Right cardiac atrium (tissue), 5 donors: ENCODE measurements at places on chromosomes 3 and 15. TPM values are rescaled to one million over a fixed set of nuclear protein-coding genes. Genes with fewer than 3 reads are reported as not detected.

The PLA2G4D gene
- not detected for total RNA-seq

The MKRN2OS gene
- not detected for total RNA-seq

The SLC28A2 gene
- not detected for total RNA-seq

The FAM162A gene
- total RNA-seq = 134 TPM

The P4HTM gene
- total RNA-seq = 39.1 TPM

The CHRNA3 gene
- total RNA-seq = 1.3 TPM

The PTX3 gene
- 0.21 TPM for total RNA-seq

The EXD1 gene
- not detected for total RNA-seq

The FRMD5 gene
- total RNA-seq = 49.2 TPM

The HDC gene
- total RNA-seq = not detected

- DNase-seq = no peak
Measured at GRCh38 chr15:59168536-59168935, 38.1 kb upstream of the LDHAL6B start.

- no peak for DNase-seq
Measured at GRCh38 chr3:35849963-35850362, 210.6 kb downstream of the ARPP21 start.

DNA sequence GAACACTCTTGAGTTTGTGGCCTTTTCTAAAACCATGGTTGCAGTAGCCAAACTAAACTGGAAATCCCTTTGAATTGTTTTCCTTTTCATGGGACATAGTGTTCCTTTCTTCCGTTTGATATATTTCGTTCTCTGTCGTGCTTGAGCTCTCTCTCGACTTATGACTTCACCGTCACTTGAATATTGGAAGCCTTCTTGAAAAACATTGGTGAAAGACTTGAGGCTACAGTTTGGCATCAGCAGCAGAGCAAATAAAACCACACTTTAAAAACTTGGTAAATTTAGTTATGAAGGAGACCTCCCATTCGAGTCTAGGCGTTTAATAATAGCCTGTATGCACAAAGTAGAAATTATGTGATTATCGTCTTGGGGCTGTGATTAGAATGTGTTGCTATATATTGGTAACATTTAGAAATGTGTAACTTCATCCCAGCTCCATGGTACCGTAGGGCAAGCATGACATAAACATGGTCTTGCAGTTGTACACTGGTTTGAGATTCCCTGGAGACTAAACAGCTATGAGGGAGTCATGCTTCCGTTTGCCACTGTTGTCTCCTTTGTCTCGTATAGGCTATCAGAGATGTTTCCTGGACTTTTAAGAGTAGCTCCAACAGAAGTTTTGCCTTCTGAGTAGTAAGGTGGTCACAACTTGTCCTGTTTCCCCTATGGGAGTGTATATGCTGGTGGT, 122.3 kb downstream of the PTPRG start:
- DNase-seq = no peak

DNA sequence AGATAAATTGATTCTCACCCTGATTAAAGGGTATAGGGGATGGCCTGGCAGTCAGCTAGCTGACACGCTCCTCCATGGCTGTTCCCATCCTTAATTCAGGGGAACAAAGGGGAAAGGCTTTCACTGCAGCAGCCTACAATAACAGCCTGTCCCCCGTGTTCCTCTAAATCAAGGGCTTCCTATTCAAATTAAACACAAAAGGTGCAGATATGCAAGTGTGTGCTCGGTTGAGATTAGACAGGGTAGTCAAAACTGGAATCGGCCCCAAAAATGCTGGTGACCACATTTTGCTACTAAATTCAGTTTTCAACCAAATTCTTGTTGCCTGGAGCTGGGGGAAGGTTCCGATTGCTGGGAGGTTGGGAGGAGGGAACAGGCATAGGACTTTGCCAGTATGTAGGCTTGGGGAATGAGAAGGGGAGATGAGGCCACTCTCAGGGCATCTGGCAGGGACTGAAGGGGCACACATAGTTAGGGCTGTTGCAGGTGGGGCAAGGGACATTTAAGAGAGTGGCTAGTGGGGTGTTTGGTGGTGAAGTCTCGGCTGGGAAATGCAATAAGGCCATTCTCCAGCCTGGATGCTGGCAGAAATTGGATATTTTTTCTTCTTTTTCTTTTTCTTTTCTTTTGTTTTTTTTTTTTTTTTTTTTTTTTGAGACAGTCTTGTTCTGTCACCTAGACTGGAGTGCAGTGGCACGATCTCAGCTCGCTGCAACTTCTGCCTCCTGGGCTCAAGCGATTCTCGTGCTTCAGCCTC, 32.9 kb upstream of the CTSH start:
- no peak for DNase-seq

GRCh38 chr3:192921793-192922192, 4.1 kb upstream of the MB21D2 start:
- no peak for DNase-seq

DNA sequence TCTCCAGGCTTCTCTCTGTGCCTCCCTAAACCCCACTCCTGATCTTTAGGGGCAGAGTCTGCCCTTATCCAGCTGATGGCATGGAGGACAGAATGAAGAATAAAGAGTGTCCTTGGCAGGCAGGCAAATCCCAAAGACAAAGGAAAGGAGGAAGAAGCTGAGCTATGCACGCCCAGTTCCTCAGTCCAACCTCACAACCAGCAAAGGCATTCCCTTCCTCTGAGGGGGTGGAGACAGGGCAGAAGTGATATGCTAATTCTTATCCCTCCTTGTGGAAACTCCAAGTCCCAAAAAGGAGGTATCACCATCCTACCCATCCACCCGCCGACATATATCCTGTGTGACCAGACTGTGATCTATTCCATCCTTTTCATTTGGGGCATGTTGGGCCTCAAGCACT, 10.5 kb upstream of the CCDC54 start:
- no peak for DNase-seq

DNA sequence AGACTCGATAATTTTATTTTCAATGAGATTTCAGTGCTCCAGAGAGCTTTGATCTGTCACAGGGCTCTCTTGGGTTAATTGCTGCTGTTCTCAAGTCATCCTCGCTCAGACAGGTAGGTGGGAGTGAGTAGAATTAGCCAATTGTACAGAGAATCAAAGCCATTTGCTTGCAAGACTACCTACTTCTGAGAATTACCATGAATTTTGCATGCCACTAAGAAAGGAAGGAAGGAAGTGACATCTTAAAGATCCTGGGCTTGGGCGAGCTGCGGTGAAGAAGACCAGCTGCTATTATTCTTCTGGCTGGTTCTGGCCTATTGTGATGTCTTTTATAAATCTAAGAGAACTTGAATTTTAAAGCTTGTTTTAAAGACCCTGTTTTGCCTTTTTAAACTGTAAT, 154.1 kb upstream of the LPP start:
- no peak for DNase-seq

DNA sequence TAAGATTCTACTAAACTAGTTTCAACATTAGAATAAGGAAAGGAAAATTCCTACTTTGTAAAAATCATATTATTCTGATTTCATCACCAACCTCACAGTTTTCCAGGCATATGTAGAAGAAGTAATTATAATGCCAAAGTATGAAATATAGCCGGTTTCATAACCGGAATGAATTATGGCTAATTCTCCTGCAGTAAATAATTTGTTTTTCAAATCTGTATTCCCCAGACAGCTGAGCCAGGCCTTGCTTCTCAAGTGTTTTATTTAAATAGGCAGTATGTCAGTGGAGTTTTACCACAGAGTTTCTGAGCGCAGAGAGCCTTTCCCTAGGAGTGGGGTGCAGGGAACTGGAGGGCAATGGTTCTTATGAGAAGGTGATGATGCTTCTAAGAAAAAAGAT, 8.7 kb upstream of the CPA3 start:
- no peak for DNase-seq

DNA sequence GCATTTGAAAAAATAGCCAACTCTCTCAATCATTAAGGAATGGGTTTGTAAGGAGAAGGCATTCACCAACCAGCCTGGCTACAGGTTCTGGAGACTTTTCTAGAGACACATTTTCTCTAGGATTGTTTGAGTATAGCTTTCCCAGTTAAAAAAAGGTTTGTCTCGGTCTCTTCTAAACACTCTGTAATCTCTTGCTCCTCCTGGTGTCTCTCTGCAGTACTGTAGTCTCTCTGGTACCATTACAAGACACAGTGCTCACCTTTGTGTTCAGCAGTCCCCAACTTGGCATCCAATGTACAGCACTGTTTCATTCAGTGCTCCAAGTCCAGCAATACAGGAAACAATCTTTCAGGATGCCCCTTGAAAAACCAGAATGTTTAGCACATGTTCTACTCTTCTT, 534.4 kb downstream of the ZNF385D start:
- DNase-seq = no peak

- no peak for DNase-seq
Measured at GRCh38 chr3:174051191-174051590, 653.6 kb downstream of the NLGN1 start.

GRCh38 chr3:196127308-196128040, 45.6 kb upstream of the TFRC start:
- no peak for DNase-seq

GRCh38 chr15:85379403-85380131, 836 bp upstream of the AKAP13 start:
- DNase-seq = no peak

DNA sequence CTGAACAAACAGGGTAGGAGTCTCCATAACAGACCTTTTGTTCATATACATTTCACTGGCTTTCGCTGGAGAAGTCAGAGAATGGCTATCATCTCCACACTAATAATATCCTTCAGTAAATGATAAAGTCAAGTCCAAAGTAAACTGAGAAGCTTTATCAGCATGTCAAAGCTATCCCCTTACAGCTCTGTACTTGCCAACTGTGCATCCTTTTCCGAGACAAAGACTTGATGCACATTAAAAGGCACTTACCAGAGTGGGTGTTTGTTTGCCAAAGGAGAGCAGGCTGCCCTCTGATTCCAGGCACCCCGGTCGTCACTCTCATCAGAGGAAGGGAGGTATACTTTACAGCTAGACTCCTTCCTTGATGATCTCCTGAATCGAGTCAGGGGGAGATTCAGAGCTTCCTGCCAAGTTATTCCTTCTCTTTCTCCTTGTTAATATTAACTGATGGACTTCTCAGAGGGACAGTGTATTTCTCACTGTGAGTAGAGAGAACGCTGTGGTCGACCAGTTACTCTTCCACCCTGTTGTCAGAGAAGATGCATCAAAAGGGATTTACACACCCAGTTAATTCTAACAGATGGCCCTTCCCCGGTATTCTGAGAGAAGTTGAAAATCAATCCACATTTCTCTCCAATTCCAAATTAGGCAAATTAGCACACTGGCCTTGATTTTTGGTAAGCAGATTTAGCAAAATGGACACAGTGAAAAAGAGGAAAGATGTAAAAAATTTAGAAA, 504.7 kb upstream of the NR2F2 start:
- DNase-seq = no peak

- no peak for DNase-seq
Measured at GRCh38 chr15:35738370-35738769, 192.4 kb upstream of the DPH6 start.

DNA sequence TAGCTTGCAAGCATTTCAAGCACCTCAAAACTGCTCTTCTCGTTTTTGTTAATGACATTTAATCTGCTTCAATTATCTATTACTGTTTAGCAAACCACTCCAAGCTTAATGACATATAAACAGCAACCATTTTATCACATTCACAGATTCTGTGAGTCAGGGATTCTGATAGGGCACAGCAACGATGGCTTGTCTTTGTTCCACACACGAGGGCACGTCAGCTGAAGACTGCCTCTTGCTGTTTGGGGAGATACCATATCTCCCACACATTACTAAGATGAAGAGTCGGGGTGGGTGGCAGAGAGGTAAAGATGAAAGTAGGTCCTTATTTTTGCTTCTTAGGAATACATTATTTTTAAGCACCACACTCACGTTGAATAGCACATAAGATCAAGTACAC, 19.3 kb downstream of the CPOX start:
- DNase-seq = no peak
